Mammary epithelial cell (primary cell): ENCODE measurements at places on chromosomes 12 and 14.

- DNase-seq: no peak
Observed at GRCh38 chr14:68967459-68967940, 11.6 kb downstream of the ACTN1 start.

GRCh38 chr14:50778721-50779483 is 52.1 kb downstream of the NIN start:
- peak; percentile 18 for DNase-seq

- DNase-seq: no peak
Observed at GRCh38 chr12:13386323-13387039, 190.0 kb downstream of the EMP1 start.

GRCh38 chr14:92968291-92969020 is 45.5 kb downstream of the CHGA start:
- no peak for DNase-seq

DNA sequence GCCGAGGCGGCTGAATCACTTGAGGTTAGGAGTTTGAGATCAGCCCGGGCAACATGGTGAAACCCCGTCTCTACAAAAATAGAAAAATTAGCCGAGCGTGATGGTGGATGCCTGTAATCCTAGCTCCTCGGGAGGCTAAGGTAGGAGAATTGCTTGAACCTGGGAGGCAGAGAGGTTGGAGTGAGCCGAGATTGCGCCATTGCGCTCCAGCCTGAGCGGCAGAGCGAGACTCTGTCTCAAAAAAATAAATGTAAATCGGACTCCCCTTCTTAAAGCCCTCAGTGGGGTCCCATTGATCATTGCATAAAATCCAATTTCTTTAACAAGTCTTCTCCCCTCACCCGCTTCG is 908 bp downstream of the TDP1 start:
- no peak for DNase-seq

GRCh38 chr12:49641748-49642369 is 18.5 kb downstream of the PRPF40B start:
- DNase-seq: no peak

GRCh38 chr14:95541346-95541745 is 6.5 kb downstream of the GLRX5 start:
- DNase-seq: no peak

DNA sequence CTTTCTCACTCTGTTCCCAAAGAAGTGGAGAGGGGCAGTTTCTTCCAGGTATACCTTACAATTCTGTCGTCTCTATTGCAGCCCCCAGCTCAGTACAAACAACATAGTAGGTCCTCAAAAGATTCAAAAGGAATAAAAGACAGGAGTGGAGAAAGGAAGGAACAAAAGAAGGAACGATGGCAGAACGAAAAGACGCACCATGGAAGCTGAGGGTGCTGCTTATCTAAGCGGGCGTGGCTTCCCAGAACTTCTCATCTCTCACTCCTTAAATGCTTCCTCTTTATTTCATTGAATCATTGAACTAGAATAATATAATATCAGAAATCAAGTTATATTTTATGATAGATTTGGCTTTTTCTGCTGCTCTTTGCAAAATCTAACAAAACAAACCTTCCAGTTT is 13.7 kb upstream of the LTA4H start:
- no peak for DNase-seq

- no peak for DNase-seq
Observed at GRCh38 chr12:96048393-96048969, 13.1 kb upstream of the LTA4H start.

DNA sequence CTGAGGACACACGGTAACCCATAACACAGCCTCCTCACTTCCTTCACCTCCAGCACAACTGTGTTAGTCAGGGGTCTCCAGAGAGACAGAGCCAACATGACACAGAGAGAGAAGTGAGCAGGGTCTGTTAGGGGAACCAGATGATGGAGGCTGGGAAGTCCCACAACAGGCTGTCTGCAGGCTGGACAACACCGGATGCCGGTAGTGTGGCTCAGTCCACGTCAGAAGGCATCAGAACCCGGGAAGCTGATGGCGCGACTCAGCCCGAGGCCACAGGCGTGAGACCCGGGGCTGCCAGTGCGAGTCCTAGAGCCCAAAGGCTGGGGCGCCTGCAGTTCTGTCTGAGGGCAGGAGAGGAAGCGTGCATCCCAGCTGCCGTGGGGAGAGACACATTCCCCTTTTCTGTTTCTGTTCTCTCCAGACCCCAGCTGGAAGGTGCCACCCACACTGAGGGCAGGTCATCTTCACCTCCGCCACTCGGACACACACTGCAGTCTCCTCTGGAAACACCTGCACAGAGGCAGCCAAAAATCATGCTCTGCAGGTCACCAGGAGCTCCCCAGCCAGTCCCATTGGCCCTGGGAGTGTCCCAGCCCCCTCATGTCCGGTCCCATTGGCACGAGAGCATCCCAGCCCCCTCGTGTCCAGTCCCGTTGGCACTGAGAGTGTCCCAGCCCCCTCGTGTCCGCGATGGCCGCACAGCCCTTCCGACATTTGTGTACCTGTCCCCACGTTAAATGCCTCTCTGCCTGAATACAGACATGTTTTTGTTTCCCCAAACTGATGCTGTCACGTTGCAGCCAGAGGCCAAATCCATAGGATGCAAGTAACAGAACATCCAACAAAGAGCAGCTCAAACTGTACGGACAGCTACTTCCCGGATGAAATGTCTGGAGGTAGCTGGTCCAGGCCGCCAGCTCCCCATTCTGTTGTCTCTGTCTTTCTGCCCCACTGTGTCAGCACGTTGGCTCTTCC is 7.9 kb upstream of the FBRSL1 start:
- no peak for DNase-seq

GRCh38 chr14:88986146-88986841 is 161.8 kb downstream of the TTC8 start:
- DNase-seq: peak; percentile 72

GRCh38 chr12:107326237-107326636 is 232.9 kb upstream of the CRY1 start:
- DNase-seq: no peak

- DNase-seq: no peak
Observed at GRCh38 chr12:84375449-84376170, 537.0 kb downstream of the SLC6A15 start.

DNA sequence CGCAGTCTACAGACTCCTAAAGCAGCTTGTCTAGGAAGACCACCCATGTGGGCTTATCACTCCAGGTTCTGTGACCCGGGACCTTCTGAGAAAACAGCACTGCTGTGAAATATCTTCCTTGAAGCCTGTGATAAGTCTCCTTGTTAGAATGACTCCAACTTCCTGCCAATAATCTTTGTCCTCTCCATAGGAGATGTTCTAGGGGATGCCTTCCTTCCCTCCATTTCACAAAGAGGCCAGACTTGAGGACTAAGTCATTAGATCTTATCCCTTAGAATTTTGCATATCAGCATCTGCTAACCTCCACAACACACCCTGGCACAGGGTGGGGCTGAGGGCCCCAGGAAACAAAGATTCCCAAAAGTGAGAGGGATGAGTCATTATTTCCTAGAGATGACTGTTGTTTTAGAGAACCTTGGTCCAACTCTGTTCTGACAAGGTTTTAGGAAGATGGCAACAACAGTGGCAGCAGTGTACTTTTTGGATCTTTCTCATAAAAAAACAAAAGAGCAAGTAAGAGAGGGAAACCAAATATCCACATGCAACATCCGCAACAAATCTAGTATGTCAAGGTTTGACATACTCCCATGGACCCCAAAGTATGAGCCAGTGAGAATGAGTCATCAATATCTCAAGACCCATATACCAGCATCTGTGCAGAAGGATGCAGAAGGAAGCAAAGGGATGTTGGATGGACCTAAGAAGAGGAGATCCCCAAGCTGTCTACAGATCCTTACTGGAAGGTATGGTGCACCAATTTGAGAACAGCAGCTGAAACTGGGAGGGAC is 6.0 kb downstream of the LTB4R start:
- peak; percentile 68 for DNase-seq

DNA sequence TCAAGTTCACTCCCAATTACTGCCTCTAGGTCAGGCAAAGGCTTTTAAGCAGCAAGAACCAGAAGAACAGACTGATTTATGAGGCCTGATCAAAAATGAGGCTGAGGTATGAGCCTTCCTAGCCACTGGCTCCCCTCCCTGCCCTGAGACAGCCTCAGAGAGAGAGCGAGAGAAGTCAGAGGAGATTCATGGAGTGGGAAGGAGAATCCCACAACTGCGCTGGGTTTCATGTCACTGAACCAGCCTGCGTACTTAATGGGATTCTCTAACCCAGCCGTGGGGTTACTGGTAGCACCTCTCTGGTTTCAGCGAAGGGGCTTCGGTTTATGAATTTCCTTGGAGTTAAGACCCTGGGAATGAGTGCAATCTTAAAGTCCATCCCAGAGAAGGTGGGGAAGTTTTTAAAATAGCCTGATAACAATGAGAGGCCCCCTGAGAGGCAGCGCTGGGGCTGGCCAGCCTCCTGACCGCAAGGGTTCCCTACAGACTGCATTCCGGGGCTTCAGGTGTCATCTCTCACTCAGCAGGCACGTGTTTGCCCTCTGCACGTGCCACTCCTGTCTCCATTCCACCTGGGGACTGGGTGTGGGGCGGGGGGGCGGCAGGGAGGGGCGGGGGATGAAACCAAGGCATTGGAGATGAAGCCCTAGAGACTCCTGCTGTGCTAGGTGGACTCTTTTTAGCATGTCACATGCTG is 6.1 kb upstream of the GPRC5A start:
- DNase-seq: no peak

GRCh38 chr14:94041551-94042346 is 15.6 kb downstream of the OTUB2 start:
- no peak for DNase-seq

DNA sequence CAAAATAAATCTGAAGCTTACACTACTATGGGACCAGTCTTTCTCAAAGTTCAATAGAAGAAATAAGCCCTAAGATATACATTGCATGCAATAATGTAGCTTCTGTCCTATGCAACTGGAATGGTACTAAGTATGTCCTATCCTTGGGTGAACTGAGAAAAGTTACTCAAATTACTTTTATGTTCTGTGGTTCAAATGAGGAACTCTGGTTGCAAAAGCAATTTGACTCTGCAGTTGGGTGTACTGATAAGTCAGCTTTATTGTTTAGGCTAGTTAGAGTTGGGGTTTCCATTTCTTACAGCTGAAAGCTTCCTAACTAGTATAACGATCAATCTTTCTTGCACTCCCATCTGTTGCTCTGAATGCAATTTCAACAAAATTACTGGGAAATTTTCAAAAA is 29.2 kb downstream of the GPR135 start:
- no peak for DNase-seq

- peak; percentile 35 for DNase-seq
Observed at GRCh38 chr12:27015730-27016076, 1.5 kb upstream of the TM7SF3 start.

DNA sequence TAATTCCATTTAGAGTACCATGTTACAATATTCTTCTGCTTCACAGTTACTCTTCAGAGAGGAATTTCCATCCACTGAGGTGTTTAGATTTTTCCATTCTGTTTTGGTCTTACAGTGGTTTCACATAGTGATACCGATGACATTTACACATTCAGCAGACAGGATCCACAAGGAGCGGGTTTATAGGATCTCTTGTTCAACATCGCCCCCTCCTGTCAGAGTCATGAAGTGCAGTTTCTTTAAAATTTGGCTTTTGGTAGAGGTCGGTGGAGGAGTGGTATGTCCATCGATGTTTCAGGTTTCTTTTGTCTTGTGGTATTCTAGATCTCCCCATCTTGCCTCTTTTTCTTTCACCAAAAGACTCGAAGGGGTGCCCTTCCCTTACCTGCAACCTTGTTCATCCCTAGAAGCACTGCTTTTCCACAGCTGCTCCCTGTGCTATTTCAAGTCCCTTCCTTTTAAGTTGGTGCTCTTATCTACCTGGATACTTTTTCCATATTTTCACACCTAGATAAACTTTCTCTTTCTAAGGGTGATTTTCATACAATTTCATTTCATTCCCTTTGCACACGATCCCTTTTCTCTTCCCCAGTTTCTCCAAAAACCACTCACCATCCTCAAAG is 181.3 kb downstream of the ITPR2 start:
- peak; percentile 67 for DNase-seq

GRCh38 chr14:61125867-61126572 is 145.0 kb downstream of the SLC38A6 start:
- DNase-seq: peak; percentile 33

DNA sequence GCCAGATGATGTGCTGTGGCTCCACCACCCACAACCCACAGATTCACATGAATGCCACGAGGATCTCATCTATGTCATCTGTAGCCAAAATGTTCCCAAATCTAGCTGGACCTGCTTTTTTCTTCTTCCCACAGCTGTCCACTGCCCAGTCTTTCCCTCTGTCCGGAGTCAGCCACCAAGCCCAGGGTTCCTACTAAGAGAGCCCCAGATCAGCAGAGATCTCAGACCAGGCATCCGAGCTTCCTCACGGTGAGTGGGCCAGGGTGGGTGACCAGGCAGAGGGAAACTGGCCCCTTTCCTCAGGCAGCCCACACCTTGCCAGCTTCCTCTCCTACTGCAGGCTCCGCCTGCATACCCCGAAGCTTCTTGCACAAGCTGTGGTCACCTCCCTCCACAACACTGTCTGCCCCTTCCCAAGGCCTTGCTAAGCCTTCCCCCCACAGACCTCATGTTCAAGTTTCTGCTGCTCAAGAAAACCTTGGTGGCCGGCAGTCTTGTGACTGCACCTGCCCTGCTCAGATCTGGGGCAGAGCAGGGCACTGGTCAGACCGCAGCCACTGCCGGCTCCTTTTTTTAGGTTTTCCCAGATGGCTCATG is 81.4 kb downstream of the ACTN1 start:
- DNase-seq: no peak

DNA sequence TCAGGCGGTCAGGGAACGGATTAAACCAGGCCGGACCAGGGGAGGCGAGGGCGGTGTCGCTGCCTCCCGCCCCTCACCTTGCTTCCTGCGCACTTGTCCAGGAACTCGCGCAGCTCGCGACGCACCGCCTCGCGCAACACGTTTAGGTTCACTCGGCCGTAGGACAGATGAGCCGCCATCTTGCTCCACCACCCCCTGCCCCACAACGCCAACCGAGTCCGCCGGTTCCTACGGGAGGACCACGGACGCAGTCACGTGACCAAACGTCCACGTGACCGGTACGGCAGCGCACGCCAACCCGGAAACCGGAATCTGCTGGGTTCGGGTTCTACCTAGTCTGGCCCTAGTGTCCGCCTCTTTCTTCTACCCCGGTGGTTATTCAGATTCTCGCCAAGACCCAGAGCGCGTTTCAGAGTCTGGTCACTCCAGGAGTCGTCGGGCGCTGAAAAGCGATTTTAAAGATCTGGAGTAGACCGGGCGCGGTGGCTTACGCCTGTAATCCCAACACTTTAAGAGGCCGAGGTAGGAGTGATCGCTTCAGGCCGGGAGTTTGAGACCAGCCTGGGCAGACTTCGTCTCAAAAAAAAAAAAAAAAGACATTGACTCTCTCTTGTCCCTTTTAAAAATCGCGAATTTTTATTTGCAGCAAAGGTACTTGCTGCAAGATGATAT is at the start of gene VPS33A:
VPS33A (minus strand) TSS at position 265 of the 672 bp plus-strand sequence; CDS start at position 179, 86 bp downstream.
- DNase-seq: peak; percentile 95

DNA sequence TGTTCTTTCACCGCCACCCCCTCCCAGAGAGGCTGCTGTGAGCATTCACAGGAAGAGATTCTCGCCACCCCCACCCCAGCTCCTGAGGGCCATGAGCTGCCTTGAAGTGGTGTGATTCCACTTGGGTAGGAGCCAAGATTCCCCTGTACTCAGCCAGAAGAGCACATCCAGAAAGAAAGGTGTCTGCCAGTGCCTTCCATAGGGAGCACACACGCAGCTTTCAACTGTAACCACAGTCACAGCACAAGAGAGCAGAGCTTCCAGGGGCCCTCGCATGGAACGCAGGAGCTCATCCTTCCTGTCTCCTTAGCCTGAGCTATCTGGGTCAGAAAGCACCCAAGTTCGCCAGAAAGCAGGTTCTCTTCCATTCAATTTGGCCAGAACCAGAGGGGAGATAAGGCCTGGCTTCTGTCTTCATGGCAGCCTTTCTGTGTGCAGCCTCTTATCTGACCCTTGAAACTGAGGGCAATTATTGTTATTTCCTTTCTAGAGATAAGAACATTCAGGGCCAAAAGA is 66.6 kb upstream of the SCN8A start:
- DNase-seq: no peak
